NCI-H446 (cell line): ENCODE measurements at places on chromosomes 1 and 21.
A peak's percentile ranks its signal among the peaks of the same experiment; 100 is the strongest.

DNA sequence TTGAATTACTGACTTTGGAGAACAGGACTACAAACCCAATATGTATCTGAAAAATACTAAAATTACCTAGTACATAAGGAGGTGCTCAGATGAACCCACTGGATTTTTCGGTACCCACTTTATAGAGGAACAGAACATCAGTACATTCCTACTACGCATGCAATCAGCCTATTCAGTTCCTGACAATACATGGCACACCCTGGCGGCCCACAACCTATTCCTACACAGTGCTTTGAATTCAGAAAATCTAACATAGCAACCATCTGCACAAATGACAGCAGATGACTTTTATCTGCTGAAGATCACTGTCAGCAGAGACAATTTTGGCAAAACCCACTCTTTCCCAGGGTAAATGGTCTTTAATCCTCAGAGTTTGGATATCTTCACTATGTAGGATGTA, 257.1 kb upstream of the GREM2 start:
- no peak for DNase-seq

DNA sequence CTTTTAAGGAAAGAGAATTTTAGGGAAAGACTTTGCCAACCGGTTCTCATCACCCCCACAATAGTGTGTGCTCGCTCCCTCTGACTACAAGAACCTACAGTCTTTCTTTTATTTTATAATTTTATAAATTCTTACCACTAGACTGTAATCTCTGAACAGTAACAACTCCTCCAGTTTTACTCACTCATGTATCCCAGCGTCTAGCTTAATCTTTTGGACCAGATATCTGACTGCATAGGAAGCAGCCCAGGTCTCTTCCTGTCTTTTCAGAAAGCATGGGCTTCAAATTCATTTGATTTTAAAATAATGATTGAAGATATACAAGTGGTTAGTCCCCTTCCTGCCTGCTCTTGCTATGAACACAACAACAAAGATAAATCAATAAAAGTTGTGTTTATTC, 19.0 kb upstream of the DUSP10 start:
- DNase-seq, result no peak

GRCh38 chr1:181485287-181486097, 2.2 kb downstream of the CACNA1E start:
- DNase-seq, result no peak

DNA sequence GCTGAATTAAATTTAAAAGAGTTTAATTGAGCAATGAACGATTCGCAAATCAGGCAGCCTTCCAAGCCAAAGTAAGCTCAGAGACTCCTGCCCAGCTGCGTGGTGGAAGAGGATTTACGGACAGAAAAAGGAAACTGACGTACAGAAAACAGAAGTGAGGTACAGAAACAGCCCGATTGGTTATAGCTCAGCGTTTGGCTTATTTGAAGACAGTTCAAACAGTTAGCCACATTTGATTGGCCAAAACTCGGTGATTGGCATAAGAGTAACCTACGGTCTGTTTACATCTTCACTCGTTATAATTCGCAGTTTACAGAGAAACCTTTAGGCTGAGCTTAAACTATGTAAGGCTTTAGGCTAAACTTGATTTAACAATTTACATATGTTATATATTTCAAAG, 46.9 kb downstream of the CR1L start:
- DNase-seq, result peak; percentile 22

GRCh38 chr1:59220356-59220755, 76.5 kb upstream of the FGGY start:
- no peak for DNase-seq

- no peak for DNase-seq
Observed at GRCh38 chr1:177423090-177423489, 252.3 kb downstream of the BRINP2 start.

- no peak for DNase-seq
Observed at GRCh38 chr21:41362605-41363369, 960 bp downstream of the MX2 start.

DNA sequence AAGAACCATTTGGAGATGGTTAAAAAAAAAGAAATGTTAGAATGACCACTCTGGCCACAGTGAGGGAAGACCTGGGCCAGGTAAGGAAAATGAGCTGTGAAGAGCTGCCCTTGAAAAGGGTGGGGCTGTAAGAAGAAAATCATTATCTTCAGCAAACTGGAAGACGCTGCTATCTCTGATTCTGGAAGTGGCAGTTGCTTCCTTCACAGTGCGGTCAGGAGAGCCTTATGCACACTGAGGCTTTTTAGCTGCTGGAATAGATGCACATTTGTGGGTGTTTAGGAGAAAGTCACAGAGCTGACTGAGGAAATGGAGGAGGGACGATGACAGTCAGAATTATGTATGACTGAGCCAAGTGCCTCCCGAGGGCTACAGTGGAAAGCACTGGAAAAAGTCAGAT, 91.6 kb downstream of the TBX19 start:
- DNase-seq, result no peak

- DNase-seq, result no peak
Observed at GRCh38 chr1:57146100-57146499, 180.3 kb upstream of the C8B start.

GRCh38 chr1:26811708-26812107, 14.8 kb upstream of the ZDHHC18 start:
- DNase-seq, result no peak

GRCh38 chr1:212609701-212610574, 1.4 kb downstream of the ATF3 start:
- DNase-seq, result peak; percentile 59

DNA sequence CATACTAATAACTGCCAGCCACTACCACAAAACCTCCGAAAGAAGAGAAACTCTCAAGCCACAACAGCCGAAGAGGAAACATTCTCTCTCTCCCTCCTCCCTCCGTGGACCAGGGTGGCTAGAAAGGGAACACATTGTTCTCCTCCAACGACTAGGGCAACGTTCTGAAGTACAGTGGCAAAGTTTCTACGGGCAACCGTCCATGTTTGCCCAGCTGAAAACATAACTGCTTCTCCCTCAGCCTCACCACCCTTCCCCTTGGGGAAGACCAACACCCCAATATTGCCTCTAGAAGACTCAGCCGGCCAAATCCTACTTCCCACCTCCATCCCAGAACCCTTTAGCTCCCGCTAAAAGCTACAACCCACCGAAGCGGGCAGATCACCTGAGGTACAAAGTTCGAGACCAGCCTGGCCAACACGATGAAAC, 2.0 kb downstream of the GLUL start:
- no peak for DNase-seq

GRCh38 chr1:25169610-25170009, 62.7 kb downstream of the SYF2 start:
- no peak for DNase-seq
